ENCODE measurements at places on chromosomes 11 and 22.

- no peak for DNase-seq
Measured at GRCh38 chr22:40022536-40023240, 27.9 kb downstream of the FAM83F start.

DNA sequence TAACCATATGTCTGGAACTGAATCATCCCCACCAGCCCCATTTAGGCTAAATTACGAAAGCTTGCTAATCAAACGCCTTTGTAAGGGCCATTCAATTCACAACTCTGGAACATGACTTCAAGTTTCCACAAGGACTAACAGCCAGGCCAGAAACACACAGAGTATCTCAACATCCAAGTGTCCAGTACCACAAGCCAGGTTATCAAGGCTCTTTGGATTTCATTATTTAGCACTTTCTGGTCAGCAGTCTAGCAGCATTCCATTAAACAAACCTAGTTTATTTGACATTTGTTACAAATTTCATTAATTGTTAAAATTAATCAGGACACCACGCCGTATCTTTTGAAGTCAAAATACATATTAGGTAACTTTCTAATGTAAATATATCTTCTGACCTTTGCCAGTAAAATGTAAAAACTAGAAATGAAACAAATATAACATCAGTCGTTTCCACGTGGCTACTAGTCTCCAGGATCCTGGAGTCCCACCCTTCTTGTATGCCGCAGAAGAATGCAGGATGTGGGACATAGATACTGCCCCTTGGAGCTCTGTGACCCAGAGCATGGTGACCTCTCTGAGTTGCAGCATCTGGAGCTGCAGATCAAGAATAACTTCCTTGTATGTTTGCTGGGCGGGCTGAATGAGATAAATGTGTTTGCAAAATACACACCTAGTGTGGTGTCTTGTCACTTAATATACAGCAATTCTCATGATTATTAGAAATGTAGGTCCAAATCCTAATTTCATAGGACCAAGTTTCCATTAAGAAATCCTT lies 64.7 kb downstream of the MPPED2 start:
- DNase-seq = no peak

DNA sequence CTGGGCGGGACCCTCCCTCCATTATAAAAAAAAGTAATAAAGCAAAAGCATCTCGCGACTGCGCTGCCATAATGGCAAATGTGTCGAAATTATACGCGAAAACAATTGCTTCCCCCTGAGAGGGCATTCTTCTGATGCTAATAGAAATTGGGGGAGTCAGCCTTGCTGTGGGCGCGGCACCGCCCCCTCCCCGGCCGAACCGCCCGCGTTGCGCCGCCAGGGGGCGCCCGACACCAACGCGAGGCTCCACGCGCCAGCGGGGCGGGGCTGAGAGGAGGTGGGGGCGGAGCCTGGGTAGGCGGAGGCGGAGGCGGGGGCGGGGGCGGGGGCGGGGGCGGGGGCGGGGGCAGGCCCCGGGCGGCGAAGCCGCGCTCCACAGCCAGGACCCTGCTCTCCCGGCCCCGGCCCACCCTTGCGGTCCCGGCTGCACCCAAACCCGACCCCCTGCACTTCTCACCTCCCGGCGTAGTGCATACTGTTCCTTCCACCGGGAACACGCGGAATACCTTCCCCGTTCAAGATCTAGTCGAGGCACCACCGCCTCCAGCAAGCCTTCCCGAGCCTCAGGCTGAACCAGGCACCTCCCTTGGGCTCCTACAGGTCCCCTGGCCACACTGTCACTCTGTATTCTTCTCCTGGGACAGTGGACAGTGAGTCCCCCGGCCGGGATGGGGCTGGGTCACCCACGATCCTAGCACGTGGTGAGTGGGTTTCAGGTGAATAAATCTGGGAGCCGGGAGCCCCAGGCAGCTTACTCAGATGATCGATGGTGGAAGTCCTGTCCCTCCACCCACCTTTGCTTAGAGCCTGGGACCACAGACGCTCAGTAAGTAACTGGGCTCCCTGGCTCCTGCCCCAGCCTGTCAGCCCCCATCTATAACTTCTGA lies 15.5 kb upstream of the UPK3A start:
- DNase-seq = peak; percentile 78

DNA sequence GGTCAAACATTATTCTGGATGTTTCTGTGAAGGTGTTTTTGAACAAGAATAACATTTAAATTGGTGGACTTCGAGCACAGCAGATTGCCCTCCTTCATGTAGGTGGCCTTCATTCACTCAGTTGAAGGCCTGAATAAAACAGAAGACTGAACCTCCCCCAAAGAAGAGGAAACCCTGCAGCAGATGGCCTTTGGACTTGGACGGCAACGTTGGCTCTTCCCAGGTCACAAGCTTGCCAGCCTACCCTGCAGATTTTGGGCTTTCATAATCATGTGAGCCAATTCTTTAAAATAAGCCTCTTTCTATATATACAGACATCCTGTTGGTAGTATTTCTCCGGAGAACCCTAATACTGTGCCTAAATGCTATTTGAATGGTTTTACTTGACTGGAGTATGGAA lies 432.2 kb upstream of the NARS2 start:
- DNase-seq = no peak

GRCh38 chr11:134847083-134847715 lies 435.2 kb upstream of the B3GAT1 start:
- DNase-seq = no peak

DNA sequence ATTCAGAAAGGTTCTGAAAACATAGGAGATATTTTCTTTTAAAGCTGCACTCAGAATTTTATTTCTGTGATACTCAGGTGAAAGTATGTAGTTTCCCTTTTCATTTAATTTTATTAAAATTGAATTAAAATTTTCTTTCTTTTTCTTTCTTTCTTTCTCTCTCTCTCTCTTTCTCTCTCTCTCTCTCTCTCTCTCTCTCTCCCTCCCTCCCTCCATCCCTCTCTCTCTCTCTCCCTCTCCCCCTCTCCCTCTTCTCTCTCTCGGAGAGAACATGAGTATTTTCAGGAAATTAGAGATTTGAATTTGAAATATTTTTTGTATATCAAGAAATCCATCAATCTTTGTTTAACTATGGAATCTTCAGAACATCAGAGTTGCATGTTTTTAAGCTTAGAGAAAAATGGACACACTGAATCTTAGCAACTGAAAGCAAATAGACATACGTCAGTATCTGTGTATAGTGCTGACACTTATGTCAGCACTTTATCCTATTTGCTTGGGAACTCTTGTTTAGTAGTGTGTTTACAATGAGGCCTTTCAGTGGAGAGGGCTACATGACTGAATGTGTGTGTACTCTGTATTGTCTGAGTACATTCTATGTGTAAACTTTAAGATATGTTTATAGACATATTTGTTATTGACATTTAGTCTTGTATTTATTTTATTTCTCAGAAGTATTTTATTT lies 44.5 kb downstream of the PDE3B start:
- no peak for DNase-seq

GRCh38 chr11:44780940-44781631 lies 54.3 kb downstream of the TSPAN18 start:
- no peak for DNase-seq

- no peak for DNase-seq
Measured at GRCh38 chr11:46600194-46600960, 6.6 kb upstream of the AMBRA1 start.

DNA sequence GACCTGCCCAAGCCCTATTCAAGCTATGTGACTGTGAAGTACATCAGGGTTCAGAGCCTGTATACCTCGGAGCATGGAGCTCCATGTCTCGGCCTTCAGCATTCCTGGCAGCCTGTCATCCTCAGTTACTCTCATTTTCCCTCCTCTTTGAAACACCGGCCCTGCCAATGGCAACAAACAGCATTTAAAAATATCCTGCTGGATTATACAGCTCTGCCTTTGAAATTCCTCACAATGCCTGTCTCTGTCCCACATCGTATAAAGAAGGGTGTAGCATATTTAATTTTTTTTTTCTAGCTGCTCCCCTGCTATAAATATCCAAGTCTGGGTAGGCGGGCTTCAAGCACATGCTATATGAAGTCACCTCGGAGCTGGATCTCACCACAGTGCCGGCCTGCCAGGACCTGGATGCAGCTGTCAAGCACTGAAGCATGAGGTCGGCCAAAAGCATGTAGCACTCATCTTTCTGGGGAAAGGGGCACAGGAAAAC lies 11.8 kb downstream of the ABTB2 start:
- no peak for DNase-seq

DNA sequence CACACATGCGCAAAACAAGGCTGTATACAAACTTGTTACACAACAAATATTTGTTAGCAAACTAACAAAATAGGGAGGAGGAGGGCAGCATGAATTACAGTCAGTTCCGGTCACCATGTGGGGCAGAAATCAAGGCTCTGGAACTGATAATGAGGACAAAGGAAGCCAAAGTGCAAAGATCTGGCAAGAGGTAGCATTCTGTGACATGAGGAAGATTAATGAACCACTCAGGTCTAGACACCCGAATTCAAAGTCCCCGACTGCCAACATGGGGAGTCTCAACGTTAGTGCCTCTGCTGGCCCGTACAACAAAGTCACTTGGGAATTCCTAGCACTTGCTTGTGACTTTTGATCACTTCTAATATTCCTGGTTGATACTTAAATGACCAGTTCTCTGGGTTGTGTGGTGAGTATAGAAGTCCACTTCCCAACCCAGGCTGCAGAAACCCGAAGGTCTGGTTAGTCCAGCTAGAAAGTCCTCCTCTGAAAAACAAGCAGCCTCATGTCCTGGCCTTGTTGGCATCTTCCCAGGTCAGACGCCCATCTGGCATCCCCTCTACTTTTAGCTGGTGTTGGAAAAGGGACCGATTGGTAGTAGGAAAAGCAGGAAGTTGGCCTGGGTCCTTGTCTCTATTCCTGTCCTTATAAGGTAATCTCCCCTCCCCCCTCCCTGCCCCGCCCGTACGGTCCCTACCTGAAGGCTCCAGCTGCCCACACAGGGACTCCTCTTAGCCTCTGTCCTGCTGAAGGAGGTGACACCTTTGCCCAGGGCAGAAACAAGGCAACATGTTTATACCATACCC lies 1.6 kb downstream of the SUN2 start:
- DNase-seq = peak; percentile 52

GRCh38 chr22:41021613-41022454 lies 70.6 kb upstream of the EP300 start:
- peak; percentile 63 for DNase-seq

DNA sequence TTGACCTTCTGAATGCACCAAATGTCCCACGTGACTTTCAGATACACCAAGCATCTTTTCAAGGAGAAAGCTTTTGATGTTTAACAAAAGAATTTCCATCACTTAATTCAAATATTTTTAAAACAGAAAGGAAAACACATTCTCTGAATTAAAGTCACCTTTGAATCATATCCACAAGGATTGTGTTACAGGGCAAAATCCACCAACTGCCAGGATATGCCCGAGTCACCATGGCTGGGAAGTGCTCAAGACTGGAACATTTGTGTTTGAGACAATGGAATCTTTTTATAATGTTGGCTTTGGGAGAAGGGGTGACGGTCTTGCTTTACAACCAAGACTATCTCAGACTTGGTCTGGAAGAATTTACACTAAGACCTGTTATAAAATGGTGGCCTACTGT lies 40.8 kb downstream of the BID start:
- DNase-seq = no peak

GRCh38 chr22:17119481-17120202 lies 1.5 kb downstream of the TMEM121B start:
- no peak for DNase-seq

GRCh38 chr11:36376888-36377758 lies 81.0 kb downstream of the PRR5L start:
- peak; percentile 69 for DNase-seq

DNA sequence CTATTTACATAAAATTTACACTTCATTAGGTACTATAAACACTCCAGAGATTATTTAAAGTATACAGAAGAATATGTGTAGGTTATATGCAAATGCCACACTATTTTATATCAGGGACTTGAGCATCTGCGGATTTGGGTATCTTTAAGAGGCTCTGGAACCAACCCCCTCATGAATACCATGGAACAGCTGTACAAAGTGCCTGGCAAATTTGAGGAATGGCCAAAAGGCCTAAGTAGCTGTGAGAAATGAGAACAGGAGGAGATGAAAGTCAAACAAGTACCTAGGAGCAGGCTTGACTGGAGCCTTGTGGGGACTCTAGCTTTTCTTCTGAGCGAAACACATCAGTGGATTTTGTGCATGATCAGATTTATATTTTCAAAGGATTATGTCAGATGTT lies 149.3 kb downstream of the RBFOX2 start:
- DNase-seq = no peak

GRCh38 chr11:45930951-45931570 lies 8.6 kb downstream of the LARGE2 start:
- DNase-seq = no peak

DNA sequence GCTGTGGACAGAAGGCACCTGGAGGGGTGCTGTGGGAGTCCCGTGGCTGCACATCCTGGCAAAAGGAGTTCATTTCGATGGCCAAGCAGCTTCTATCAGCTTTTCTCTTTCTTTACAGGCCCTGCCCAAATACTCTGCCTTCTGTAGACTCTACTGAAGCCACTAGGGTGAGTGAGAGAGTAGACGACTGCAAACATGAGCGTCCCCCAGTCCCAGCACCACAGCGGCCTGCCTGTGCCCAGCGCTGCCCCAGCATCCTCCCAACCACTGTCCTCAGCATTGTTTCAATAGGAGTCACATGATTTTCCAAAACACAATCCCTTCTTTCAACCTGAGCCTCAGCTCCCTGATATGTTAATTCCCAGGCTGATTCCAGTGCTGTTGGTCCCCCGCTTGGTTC lies 110.0 kb downstream of the KIRREL3 start:
- DNase-seq = no peak

DNA sequence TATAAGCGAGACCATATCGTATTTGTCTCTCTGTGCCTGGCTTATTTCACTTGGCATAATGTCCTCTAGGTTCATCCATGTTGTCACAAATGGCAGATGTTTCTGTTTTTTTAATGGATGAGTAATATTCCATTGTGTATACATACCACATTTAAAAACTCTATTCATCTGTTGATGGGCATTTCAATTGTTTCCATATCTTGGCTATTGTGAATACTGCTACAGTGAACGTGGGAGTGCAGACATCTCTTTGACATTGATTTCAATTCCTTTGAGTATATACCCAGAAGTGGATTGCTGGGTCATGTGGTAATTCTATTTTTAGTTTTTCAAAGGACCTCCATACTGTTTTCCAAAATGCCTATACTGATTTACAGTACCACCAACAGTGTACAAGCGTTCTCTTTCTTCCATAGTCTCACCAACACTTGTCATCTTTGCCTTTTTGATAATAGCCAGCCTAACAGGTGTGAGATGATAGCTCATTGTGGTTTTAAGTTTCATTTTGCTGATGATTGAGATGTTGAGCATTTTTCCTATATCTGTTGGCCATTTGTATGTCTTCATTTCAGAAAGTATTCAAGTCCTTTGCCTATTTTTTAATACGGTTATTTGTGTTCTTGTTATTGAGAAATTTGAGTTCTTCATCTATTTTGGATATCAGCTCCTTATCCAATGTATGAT lies 194.7 kb upstream of the E2F8 start:
- DNase-seq = no peak

GRCh38 chr11:86632499-86633269 lies 39.7 kb downstream of the ME3 start:
- DNase-seq = no peak

DNA sequence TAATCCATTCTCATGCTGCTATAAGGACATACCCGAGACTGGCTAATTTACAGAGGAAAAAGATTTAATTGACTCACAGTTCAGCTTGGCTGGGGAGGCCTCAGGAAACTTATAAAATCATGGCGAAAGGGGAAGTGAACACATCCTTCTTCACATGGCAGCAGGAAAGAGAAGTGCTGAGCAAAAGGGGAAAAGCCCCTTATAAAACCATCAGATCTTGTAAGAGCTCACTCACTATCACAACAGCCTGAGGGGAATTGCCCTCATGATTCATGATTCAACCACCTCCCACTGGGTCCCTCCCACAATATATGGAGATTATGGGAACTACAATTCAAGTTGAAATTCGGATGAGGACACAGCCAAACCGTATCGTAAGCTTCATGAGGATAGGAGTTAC lies 3.8 kb upstream of the CYB5R2 start:
- no peak for DNase-seq
